Dermis blood vessel endothelial cell (primary cell): ENCODE measurements at places on chromosomes 5 and 9. TPM values are rescaled to one million over a fixed set of nuclear protein-coding genes. Genes with fewer than 3 reads are reported as not detected.

MTMR12 gene
- 45.6 and 55.3 TPM in 2 replicates for total RNA-seq

LRRC19 gene
- not detected in 2 replicates for total RNA-seq

PCDHGB7 gene
- 10.2 and 11.9 TPM in 2 replicates for total RNA-seq

GARIN3 gene
- total RNA-seq: not detected in 2 replicates

ENHO gene
- 0.42 TPM in 1 of 2 replicates, not detected in the other for total RNA-seq

CER1 gene
- not detected in 2 replicates for total RNA-seq

FBN2 gene
- 0.79 and 14.0 TPM in 2 replicates for total RNA-seq

IFNK gene
- total RNA-seq: not detected in 2 replicates

ZNF608 gene
- 14.8 and 15.6 TPM in 2 replicates for total RNA-seq

C6 gene
- total RNA-seq: not detected in 2 replicates

PTGES gene
- total RNA-seq: 0.47 and 0.51 TPM in 2 replicates
